ENCODE measurements at places on chromosomes 2 and 18. TPM values are rescaled to one million over a fixed set of nuclear protein-coding genes. Genes with fewer than 3 reads are reported as not detected.

DNA sequence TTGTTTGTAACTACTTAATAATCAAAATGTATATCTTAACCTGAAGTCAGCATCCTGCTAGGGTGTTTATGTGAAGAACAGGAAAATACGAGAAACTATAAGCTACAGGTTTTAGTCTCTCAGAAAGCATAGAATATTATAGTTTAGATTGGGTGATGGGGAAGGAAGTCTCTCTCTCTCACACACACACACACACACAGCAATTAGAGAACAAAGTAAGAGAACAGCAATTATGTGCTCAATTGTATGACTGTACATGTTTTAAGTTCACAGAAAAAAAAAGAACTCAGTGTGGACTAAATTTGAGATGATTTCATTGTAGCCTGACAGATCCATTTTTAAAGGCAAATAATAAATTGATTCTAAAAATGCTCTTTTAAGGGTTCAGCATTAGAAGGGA, 94.3 kb upstream of the ZNF516 start:
- DNase-seq = no peak
- H3K27ac ChIP-seq = no peak overlapping the region
- no peak overlapping the region for H3K4me3 ChIP-seq
- no peaks in the 10 kb centered on the region for H3K27me3 ChIP-seq
- H3K4me1 ChIP-seq = no peaks in the 10 kb centered on the region

DNA sequence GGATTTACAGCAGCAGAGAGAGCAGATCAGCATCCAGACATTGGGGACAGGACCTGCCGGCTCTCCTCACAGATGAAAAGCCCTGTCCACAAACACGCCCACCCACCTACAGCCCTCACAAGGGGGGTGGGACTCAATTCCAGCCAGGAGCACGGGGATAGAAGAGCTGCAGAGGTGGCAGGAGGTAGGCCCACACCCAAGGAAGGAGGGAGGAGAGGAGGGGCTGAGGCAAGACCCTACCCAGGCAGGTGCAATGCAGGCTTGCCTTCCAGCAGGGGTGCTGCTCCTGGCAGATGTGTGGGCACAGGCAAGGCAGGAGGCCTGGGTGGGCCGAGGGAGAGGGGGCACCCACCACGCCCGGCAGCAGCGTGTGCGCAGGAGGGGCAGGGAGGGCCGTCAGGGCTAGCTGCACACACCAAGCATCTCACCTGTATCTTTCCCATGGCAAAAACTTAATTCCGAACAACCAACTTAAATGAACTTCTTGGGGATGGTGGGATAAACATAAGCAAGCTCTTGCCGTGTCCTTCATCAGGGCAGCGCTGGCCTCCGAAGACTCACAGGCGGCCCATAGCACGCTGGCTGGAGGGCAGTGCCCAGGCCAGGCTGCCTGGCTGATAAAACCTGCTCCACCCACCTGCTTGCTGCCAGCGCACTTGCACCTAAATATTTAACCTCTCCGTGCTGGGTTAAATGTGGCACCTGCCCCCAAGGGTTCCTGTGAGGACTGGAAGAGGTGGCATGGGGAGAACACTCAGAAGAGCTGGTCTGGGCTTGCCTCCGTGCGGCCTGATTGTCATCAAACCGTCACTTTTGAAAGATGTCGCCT, 219.5 kb downstream of the HDAC4 start:
- no peak overlapping the region for H3K27ac ChIP-seq
- no peaks in the 10 kb centered on the region for H3K27me3 ChIP-seq
- H3K36me3 ChIP-seq = peaks cover 9% of the 10 kb centered on the region
- H3K4me3 ChIP-seq = no peak overlapping the region
- DNase-seq = no peak

- H3K27ac ChIP-seq = no peak overlapping the region
- no peaks in the 10 kb centered on the region for H3K36me3 ChIP-seq
- H3K4me3 ChIP-seq = no peak overlapping the region
- no peaks in the 10 kb centered on the region for H3K27me3 ChIP-seq
Observed at GRCh38 chr2:2850218-2850755, 519.2 kb upstream of the MYT1L start.

- H3K36me3 ChIP-seq = peaks cover 32% of the 10 kb centered on the region
- H3K4me1 ChIP-seq = no peaks in the 10 kb centered on the region
- no peaks in the 10 kb centered on the region for H3K27me3 ChIP-seq
- no peak overlapping the region for H3K4me3 ChIP-seq
- no peak overlapping the region for H3K27ac ChIP-seq
- no peak for DNase-seq
Observed at GRCh38 chr2:143513081-143513480, 383.9 kb downstream of the ARHGAP15 start.

GRCh38 chr18:48419277-48420022, 10.3 kb upstream of the ZBTB7C start:
- no peaks in the 10 kb centered on the region for H3K27me3 ChIP-seq
- no peaks in the 10 kb centered on the region for H3K36me3 ChIP-seq
- no peak overlapping the region for H3K4me3 ChIP-seq
- no peak for DNase-seq

DNA sequence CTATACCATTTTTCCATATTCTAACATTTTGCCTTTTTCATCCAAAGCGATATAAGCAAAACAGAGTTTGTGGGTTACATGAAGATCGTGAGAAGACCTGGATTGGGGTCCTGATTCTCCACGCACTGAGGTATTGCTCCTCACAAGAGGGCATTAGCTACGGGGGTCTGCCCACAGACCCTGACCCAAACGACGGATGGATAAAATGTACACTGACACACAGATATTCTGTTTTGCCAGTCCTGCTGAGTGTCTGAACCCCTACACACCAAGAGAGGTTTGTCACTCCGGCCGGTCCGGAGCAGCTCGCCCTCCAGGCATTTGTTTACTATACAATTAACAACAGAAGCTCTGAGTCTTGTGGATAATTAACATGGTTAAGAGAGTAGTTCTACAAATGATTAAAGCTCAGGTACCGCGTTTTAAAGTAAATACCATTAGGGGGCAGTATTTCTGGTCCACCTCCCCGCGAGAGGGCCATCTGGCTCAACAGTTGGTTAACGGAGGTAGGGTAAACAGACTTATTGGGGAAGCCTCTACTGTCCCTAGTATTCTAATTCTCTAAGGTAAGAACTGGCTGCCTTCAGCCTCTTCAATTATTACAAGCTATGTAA, 28.4 kb downstream of the SCYGR8 start:
- H3K4me3 ChIP-seq = no peak overlapping the region
- no peaks in the 10 kb centered on the region for H3K4me1 ChIP-seq
- H3K27ac ChIP-seq = no peak overlapping the region
- no peaks in the 10 kb centered on the region for H3K36me3 ChIP-seq
- no peaks in the 10 kb centered on the region for H3K27me3 ChIP-seq

GRCh38 chr18:5380586-5380985, 85.1 kb upstream of the ZBTB14 start:
- H3K27me3 ChIP-seq = no peaks in the 10 kb centered on the region
- H3K4me1 ChIP-seq = no peaks in the 10 kb centered on the region
- no peaks in the 10 kb centered on the region for H3K36me3 ChIP-seq
- DNase-seq = no peak
- H3K4me3 ChIP-seq = no peak overlapping the region

DNA sequence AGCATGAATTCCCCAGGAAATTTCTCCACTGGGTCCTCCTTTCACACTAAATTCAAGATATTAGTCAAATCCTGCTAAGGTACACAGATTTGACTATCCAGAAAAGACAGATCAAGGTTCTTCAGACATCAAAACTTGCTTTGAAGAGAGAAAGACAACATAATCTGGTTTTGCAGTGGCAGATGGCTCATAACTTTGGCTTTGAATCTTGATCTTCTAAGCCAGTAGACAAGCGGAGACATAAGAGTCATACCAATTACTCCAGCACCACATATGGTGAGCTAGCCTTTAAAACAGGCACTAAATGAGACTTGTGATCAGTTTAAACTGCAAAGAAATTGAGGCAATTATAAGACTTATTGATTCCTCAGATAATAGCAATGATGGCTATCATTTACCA, 29.3 kb downstream of the PDE11A start:
- H3K27ac ChIP-seq = no peak overlapping the region
- no peaks in the 10 kb centered on the region for H3K27me3 ChIP-seq
- H3K4me3 ChIP-seq = no peak overlapping the region
- no peak for DNase-seq
- no peaks in the 10 kb centered on the region for H3K36me3 ChIP-seq

DNA sequence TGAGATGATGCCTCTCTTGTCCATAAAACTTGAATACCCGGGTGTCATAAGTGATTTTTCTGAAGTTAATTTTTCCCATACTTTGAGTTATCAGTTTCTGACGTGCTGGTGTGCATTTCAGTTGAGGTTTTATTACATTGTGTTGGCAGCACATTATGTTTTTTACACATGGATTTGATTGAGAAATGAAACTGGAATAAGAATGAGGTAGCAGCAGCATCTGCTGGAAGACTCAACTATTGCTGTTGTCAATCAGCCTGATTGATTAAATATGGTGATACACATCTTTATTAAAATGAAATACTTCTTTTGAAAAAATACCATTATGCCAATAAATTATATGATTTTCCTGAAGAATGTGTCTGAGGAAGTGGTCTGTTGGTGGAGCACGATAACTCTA, 60.5 kb downstream of the INSIG2 start:
- DNase-seq = no peak
- H3K27me3 ChIP-seq = no peaks in the 10 kb centered on the region
- H3K4me1 ChIP-seq = no peaks in the 10 kb centered on the region

DNA sequence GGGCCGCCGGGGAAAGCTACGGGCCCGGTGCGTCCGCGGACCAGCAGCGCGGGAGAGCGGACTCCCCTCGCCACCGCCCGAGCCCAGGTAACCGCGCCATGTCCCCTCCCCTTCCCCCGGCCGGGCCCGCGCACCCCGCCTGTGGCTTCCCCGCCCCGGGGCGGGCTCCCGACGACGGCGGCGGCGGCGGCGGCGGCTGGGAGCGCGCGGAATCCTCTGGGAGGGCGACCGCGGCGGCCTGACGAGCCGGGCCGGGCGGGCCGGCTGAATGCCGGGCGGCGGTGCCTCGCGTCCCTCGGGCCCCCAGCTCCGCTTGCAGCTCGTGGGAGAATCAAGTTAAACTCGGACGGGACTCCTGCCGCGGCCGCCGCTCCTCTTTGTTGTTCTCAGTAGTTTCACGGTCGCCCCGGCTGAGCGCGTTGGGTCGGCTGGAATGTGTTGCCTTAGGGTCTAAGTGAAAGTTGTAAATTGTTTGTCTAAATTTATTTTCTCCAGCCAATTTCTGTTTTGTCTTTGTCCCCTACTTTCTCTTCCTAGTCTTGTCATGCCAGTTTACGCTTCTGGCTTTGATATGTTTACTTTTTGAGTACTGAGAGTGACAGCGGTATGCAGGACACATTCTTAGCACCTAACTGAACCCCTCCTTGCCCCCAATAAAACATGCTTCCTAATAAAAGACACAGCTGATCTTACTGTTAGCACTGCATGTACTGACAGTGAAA, 685 bp downstream of the SMAD4 start:
- no peaks in the 10 kb centered on the region for H3K36me3 ChIP-seq
- peak overlapping the region; percentile 64 for H3K4me3 ChIP-seq
- no peaks in the 10 kb centered on the region for H3K27me3 ChIP-seq
- H3K4me1 ChIP-seq = peaks cover 61% of the 10 kb centered on the region
- peak; percentile 69 for DNase-seq

GRCh38 chr2:9275399-9275798, 68.8 kb downstream of the ASAP2 start:
- DNase-seq = no peak
- no peaks in the 10 kb centered on the region for H3K27me3 ChIP-seq
- no peak overlapping the region for H3K4me3 ChIP-seq
- H3K4me1 ChIP-seq = no peaks in the 10 kb centered on the region

- H3K27ac ChIP-seq = no peak overlapping the region
- no peaks in the 10 kb centered on the region for H3K36me3 ChIP-seq
- DNase-seq = no peak
- no peaks in the 10 kb centered on the region for H3K4me1 ChIP-seq
- H3K4me3 ChIP-seq = no peak overlapping the region
Observed at GRCh38 chr2:238120463-238121298, 17.8 kb upstream of the KLHL30 start.

DNA sequence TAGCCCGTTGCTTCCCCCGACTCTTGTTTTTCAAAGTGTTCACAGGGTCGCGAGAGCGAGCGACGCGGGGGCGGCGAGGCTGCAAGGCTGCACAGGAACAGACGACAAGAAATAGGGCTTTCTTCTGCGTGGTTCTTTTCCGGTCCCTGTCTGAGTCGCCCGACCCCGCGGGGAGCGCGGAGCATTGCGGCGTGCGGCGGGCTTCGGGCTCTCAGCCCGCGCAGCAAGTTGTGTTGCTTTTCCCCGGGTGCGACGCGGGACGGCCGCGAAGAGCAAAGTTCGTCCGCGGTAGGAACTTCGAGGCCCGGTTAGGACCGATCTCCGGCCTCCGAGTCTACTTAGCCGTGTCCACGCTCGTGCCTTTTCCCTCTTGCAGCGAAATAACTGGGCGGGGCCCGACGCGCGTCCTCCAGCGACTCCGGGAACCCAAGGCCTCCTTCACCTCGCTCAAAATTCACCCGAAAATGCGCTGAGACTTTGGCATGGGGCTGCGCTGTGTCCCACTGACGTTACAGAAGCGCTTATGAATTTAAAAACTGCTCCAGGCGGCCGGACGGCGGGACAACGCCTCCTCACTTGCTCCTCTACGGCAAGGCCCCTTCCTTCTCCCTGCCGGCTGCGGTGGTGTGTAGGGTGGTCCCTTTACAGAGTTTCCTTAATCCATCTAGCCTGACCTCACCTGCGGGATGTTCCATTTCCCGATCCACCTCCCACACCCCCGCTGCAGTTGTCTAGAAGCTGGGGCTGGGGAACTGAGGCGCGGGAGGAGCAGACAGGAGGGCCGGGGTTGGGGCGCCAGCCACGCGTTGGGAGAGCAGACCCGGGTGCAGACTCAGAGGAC, 1.5 kb upstream of the BCL2L11 start:
- peaks cover 31% of the 10 kb centered on the region for H3K27me3 ChIP-seq
- peak; percentile 37 for DNase-seq
- peaks cover 43% of the 10 kb centered on the region for H3K4me1 ChIP-seq

KANSL3 gene
- total RNA-seq = 46.6 TPM

SLC23A3 gene
- total RNA-seq = 2.6 TPM

CD8B2 gene
- total RNA-seq = 4.5 TPM

TYW5 gene
- 10.6 TPM for total RNA-seq

RAB6C gene
- total RNA-seq = not detected

GALNT3 gene
- total RNA-seq = 3.0 TPM

NGEF gene
- 0.38 TPM for total RNA-seq

IL1R2 gene
- 0.85 TPM for total RNA-seq

All from CD8-positive, alpha-beta memory T cell (primary cell).